Mucosa of gallbladder (tissue), 1 donor: ENCODE measurements at places on chromosomes 3 and 15.

DNA sequence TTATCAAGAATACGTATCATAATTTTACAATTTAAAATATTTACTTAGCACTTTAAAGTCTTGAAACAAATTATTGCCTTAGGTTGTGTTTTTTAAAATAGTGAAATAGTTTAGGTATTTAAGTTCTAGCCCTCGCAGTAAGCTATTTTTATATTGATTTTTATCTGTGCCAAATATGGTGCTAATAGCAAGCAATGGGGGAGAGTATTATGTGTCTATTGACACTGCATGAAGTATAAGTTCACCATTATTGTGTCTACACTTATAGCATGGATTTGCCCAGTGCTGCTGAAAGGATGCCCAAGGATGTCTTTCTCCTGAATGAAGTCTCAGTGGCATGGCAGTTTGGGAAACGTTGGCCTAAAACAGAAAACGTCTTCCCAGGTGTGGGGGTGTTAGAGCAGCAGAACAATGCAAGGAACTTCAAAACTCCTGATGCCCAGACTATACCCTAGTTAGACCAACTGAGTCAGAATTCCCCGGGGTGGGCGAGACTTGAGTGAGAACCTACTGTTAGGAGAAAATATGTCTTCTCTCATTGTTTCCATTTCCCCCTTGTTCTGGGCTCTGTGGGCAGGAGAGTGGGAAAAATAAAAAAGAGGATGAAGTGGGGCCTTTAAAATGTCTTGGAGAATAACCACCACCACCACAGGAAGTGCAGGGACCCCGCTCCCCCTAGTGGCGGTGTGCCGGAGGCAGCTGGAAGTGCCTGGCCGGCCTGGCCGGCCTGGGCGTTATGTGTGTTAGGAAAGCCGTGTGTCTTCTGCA, 104.2 kb upstream of the SLC7A14 start:
- DNase-seq = peak; percentile 58

- no peak for DNase-seq
Measured at GRCh38 chr3:6250167-6250566, 610.7 kb upstream of the GRM7 start.

GRCh38 chr15:48774484-48774883, 36.4 kb downstream of the CEP152 start:
- no peak for DNase-seq

DNA sequence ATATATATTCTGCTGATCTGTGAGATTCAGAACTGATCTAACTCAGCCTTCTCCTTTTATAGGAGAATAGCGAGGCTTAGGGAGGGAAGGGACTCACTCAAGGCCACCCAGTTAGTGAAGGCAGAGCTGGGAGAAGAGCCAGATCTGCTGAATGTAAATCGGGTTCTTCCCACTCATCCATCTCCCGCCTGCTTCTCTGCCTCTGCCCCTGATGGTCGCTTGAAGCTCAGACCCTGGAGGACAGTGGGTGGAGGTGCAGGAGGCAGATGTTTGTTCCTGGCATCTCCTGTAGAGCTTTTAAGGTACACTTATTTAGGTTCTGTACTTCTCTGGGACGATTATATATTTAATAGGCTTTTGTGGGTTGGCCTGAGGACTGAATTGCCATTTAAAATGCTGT, 4.3 kb downstream of the PDIA5 start:
- no peak for DNase-seq

DNA sequence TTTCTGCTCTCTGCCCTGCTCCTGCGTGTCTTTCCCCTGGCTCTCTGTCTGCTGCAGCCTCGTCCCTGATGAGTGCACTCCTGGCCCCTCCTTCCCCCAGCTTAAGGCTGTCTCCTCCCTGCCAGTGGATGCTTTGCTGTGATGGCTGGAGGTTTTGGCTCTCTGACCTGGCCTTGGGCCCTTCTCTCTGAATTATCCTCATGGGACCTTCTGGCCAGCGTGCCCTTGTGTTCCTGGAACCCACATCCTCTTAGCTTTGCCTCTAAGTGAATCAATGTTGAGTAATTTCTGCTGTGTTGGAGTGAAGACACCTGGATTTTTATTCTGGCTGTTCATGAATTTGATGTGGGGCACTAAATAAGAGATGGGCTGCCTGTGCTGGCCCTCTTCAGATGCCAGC, 9.8 kb upstream of the TNFAIP8L3 start:
- peak; percentile 19 for DNase-seq

- no peak for DNase-seq
Measured at GRCh38 chr3:78791753-78792152, 976.0 kb downstream of the ROBO1 start.
